ENCODE measurements at places on chromosomes 5 and 9.

DNA sequence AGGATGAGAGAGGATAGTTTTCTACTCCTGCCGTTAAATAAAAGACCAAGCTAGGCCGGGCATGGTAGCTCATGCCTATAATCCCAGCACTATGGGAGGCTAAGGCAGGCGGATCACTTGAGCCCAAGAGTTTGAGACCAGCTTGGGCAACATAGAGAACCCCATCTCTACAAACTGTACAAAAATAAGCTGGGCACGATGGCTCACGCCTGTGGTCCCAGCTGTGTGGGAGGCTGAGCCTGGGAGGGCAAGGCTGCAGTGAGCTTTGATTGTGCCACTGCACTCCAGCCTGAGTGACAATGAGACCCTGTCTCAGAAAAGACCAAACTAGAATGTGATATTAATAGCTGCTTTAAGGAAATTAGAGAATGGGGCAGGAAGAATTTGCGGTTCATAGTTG is 158.4 kb downstream of the NIPBL start:
- no peak for DNase-seq

DNA sequence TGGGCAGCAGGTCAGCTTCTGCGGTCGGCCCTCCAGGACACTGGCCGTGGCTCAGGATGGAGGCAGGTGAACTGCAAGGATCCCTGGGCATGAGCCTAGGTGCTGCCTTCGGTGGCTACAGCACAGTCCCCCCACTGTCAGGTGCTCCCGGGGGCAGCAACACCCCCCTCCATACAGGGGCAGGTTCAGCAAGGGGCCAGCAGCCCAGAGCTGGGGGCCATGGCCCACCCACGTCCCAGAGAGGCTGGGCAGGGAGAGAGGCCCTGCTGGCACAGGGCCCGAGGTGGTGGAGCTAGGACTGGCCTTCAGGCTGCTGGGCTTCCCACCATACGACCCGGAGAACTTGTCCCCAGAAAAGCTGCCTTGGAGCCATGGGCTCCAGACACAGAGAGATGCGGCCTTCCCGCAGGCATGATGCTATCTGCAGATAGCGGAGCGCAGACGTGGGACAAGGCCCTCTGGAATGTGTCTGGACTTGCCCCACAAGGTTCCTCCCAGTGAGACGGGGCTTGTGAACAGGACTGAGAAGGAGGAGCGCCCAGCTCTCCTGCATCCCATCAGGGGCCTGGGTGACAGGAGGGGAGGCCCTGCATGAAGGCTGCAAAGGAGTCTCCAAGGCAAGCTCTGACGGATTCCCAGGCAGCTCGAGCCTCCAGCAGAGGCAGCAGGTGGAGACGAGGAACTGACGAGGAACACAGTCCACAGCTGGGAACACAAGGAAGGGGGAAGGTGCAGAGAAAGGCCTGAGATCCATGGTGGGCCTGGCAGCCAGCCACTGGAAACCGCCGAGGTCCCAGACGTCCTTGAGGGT is 111.1 kb downstream of the VAV2 start:
- DNase-seq, result peak; percentile 62

DNA sequence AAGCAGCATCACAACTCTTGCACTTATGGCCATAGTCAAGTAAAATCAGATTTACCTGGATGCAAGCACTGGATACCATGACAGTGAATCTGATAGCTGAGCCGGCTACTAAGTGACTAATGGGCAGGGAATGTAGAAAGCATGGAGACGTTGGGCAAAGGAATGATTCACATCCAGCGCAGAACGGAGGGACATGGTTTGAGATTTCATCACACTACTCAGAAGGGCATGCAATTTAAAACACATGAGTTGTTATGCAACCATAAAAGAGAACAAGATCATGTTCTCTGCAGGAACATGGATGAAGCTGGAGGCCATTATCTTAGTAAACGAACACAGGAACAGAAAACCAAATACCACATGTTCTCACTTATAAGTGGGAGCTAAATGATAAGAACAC is 169.1 kb upstream of the PIK3R1 start:
- no peak for DNase-seq

GRCh38 chr5:178249191-178249989 is 16.8 kb upstream of the PHYKPL start:
- DNase-seq, result no peak

GRCh38 chr9:129241725-129242124 is 63.7 kb upstream of the IER5L start:
- no peak for DNase-seq

DNA sequence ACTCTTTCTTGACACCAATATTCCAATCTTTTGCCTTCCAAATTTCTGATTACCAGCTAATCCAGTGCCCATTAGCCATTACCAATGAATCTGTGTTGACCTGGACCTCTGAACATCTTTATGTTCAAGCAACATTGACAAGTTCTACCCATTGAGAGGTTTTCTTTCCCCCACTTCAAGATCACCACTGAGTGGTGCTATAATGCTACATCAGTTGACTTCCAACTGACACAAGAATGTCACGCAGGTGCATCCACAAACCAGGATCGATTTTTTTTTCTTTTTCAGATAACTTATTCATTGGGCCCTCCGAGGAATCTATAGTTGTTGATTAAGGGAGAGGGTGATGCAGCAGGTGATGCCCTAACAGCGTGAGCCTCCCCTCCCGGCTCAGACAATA is 102.6 kb downstream of the SLC1A3 start:
- DNase-seq, result no peak

GRCh38 chr9:127776195-127776923 is 2.1 kb downstream of the SH2D3C start:
- DNase-seq, result no peak

GRCh38 chr5:33010846-33011245 is 299.7 kb downstream of the NPR3 start:
- DNase-seq, result no peak

DNA sequence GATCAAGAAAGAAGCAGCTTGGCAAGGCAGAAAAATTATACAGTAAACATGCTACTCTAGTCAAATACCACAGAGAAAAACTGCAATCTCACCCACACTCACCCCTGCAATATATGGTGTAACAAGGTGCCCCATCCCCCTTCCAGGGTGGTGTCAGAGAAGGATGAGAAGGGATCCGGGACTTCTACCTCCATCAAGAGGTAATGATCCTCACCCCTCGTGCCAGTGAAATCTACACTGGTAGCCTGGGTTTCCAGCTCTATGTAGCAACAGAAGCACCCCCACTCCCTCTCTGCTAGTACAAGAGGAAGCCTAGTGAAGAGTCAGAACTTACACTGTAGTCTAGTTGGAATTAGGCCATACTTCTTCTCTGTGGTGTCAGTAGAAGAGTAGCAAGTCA is 18.9 kb downstream of the SLCO4C1 start:
- no peak for DNase-seq

- no peak for DNase-seq
Observed at GRCh38 chr9:136552117-136552703, 6.4 kb upstream of the NOTCH1 start.

DNA sequence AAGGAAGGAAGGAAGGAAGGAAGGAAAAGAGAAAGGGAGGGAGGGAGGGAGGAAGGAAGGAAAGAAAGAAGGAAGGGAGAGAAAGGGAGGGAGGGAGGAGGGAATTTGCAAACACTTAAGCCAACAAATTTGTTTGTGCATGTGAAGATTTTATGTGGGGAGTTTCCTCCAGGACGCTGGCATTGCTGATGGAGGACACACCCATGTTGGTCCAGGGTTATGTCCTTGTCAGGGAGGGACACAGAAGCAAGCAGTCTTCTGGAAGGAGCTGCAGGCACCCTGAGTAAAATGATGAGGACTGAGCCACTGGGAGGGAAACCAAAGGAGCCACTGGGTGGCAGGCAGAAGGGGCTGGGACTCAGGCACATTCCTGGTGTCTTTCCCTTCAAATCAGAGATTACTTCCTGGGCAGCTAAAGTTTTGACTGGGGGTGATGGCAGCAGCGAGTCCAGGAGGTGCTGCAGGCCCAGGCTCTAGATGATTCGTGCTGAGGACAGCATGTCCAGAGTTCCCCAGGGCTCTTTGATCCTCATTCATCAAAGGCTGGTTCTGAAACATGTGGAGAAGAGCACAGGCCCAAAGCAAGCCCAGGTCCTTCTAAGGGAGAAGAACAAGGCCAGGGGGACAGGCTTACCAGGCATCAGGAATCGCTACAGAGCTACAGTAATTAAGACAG is 109.2 kb downstream of the PAX5 start:
- DNase-seq, result no peak

GRCh38 chr5:91521334-91521733 is 138.2 kb upstream of the ARRDC3 start:
- DNase-seq, result no peak

DNA sequence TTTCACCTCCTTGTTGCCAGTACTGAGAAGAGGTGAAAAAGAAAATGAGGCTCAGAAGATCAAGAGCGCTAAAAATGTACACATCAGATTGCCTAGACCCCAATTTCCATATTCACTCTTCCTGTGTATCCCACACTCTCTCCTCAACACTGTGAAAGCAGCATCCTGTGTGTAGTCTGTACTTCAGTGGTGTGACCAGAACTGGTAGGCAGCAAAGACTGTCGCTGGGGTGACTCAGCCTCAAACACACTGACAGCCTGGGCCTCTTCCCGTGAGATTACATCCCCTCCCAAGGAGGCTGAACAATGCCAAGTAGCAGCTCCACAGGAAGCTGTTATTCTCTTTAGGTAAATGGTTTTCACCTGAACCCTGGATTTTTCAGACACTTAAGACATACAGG is 135.5 kb downstream of the CCDC192 start:
- DNase-seq, result no peak

- no peak for DNase-seq
Observed at GRCh38 chr9:104206766-104207165, 112.7 kb downstream of the SMC2 start.

- DNase-seq, result no peak
Observed at GRCh38 chr5:141906972-141907371, 16.7 kb upstream of the DELE1 start.

DNA sequence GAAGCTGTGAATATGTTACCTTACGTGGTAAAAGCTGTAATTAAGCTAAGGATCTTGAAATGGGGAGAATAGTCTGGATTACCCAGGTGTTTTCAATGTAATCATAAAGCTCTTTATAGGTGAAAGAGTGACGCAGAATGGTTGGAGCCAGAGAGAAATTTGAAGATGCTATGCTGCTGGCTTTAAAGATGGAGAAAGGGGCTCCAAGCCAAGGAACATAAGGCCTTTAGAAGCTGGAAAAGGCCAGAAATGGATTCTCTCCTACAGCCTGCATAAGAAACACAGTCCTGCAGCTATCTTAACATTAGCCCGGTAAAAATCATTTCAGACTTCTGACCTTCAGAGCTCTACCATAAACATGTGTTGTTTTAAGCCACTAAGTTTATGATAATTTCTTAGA is 243.3 kb upstream of the VLDLR start:
- no peak for DNase-seq

GRCh38 chr5:149203921-149204441 is 62.7 kb downstream of the ABLIM3 start:
- DNase-seq, result no peak

DNA sequence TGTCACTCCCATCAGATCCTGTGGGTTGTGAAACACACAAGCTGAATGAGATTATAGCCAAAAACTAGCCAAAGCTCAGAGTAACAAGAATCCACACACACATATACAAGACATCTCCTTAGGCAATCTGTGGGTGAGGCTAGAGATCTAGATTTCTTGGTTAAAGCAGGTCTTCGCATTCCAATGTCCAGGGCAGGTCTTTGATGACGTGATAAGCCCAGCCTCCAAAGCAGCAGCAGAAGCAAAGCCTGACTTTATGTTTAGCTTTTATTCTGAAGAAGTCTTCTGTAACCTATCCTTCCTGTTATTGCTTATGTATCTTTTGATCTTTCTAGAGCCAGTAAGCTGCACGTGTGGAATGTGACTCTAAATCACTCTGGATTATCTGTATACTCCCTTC is 199.1 kb upstream of the SLC30A5 start:
- no peak for DNase-seq

DNA sequence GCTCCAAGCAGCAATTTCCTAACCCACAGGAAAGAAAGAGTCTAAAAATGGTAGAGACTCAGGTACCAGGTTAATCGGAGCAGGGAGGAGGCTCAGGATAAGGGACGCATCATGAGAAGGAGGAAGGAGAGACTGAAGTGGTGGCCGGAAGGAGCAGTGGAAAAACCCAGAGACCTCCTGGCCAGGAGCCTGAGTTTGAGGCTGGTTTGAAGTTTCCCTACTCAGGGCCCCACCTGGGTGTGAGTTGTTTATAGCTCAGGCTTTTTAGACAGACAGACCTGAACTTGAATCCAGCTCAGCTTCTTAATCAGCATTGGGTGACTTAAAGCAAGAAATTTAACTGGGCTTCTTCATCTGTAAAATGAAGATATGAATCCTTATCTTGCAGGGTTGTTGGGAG is 11.9 kb upstream of the AQP7 start:
- DNase-seq, result no peak

DNA sequence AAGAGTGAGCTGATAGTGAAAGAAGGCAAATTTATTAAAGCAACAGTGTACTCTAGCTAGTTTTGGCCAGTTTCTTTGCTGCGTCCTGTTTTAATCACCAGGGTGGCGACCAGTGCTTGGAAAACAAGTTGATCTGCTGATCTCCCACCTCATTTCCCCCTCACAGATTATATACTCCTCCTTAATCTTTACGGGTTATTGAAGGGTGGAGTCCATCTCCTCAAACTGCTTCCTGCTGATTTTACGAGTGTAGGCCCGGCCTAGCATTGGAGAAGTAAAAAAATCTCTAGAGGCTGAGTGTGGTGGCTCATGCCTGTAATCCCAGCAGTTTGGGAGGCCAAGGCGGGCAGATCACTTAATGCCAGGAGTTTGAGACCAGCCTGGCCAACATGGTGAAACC is 14.0 kb upstream of the CFAP95 start:
- no peak for DNase-seq

DNA sequence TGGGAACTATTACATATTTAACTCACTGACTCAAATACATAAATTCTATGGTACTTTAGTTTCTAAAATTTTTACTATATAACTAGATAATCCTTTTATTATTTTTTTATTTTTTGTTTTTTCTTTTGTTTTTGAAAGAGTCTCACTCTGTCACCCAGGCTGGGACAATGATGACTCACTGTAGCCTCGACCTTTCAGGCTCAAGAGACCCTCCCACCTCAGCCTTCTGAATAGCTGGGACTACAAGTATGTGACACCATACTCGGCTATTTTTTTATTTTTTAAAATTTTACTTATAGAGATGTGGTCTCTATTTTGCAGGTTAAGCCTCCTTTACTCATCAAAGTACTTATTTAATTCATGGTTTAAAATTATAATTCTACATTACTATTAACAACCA is 92.2 kb upstream of the SLCO4C1 start:
- DNase-seq, result no peak

DNA sequence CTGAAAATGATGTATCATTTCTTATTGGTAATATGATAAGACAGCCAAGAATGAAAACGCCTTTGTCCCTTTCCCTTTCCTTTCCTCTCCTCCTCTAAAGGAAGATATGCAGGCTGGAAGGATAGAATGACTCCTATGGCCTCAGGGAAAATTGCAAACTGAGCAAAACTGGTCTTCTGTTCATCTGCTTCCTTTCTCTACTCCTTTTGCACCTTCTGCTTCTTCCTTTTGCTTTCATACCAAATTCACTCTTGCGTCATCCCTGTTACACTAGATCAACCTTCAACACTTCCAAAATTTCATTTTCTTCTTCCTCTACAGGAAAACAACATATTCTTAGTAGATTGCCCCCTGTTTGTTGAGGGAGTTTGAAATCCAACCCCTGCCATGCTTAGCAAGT is 234.1 kb downstream of the ADAMTS6 start:
- no peak for DNase-seq
